ENCODE measurements at places on chromosomes 11 and 22.

GRCh38 chr11:125401746-125402145 is 94.3 kb downstream of the FEZ1 start:
- peak; percentile 42 for DNase-seq

- DNase-seq: no peak
Measured at GRCh38 chr11:123265951-123266350, 70.9 kb upstream of the CLMP start.

- peak; percentile 83 for DNase-seq
Measured at GRCh38 chr11:46291441-46292150, 14.1 kb downstream of the CREB3L1 start.

DNA sequence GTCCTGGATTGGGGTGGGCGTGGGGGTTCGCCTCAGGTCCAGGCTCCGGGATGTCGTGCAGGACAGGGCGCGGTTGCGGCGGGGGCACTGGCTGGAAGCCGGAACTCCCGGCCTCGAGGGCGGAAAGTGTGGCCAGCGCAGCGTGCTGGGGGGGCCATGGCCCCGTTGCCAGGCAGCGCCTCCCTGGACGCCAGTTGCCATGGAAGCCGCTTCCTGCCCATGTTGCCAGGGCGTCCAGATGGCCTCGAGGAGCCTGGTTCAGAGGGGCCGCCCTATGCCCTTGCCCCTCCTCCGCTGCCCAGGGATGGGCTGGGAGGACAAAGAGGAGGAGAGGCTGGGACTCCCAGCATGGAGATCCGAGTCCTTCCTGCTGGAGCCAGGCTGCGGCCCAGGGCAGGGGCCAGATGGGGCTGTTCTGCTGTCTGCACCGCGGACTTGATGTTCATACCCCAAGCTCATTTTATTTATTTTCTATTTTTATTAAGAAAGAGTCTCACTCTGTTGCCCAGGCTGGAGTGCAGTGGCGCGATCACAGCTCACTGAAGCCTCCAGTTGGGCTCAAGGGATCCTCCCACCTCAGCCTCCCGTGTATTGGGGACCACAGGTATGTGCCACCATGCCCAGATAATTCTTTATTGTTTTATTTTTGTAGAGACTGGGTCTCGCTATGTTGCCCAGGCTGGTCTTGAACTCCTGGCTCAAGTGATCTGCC is 4.6 kb upstream of the CCDC188 start:
- peak; percentile 70 for DNase-seq

DNA sequence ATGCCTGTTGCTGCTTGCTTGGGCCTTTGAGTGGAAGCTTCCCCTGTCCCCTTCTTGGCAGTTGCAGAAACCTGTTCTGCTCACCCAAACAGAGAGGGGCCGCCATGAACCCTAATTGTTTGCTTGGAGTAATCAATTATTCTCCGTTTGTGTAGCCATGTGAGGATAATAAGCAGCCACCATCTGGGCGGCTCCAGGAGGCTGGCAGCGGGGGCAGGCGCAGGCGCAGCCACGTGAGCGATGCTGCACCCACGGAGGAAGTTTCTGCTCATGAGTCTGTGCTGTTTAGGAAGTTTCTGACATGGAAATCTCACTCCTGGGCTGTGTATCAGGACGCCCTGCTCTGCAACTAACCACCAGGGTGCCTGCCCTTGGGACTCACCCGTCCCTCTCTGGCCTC is 90.1 kb downstream of the MPPED1 start:
- DNase-seq: no peak

DNA sequence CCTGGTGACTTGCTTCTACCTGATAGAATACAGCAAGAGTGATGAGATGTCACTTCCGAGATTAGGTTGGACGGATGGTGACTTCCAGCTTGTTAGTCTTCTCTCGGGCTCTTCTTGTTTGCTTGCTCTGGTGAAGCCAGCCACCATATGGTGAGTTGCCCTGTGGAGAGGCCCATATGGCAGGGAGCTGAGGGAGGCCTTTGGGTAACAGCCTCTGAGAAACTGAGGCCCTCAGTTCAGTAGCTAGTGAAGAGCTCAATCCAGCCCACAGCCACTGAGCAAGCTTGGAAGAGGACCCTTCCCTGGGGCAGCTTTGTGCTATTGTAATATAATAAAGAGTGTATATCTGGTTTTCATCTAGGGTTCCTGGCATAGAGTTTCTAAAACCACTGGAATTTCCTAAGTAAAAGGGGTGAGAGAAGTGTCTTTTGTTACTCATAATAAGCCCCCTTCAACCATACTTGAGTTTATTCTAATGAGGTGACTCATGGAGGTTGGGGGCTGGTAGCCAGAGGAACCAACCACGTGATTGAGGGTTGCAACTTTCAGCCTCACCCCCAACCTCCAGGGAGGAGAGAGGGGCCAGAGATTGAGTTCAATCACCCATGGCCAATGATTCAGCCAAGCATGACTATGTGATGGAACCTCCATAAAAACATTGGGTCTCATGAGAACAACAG is 8.0 kb upstream of the TPCN2 start:
- DNase-seq: peak; percentile 62

DNA sequence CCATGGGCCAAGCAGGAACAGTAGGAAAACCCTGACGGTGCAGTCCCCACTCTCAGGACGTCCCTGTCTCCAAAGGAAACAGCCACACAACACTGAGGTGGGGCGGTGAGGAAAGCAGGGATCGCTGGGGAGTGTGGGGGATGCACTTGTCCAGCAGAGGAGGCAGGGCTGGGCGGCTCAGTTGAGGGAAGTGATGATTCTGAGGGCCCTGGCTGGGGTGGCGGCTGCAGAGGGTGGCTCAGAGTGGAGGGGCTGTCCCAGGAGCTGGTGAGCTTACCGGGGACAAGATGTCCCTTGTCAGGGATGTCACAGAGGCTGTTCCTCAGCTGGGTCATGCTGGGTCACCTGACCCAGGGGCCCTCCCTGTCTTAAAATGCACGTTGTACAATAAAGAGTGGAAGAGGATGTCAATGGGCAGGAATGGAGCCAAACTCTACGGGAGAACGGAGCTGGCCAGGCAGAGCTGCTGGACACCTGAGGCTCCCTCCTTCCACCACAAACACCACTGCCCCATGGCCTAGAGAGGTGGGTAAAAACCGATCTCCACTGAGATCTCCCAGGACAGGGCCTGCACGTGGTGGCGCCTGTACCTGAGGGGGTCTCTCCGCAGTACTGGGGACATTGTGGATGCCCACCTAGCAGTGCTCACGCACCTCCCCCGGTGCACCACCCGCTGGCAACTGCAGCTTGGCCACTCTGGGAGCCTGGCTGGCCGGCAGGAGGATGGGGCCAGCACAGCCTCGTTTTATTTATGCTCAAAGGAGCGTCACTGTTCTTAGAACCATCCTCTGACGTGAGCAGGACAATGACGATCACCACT is 9.7 kb upstream of the EFCAB6 start:
- no peak for DNase-seq

Data from iris pigment epithelial cell (primary cell).